ENCODE measurements at places on chromosomes 4 and X.
A peak's percentile ranks its signal among the peaks of the same experiment; 100 is the strongest.

GRCh38 chrX:11944501-11944900 is 186.5 kb downstream of the MSL3 start:
- DNase-seq = no peak

GRCh38 chr4:106687026-106687425 is 318.4 kb upstream of the GIMD1 start:
- no peak for DNase-seq

- DNase-seq = no peak
These were observed 166.6 kb downstream of the DKK2 start for GRCh38 chr4:106869551-106869950.

- peak; percentile 36 for DNase-seq
These were observed 3.1 kb upstream of the P2RY4 start for GRCh38 chrX:70262952-70263567.

DNA sequence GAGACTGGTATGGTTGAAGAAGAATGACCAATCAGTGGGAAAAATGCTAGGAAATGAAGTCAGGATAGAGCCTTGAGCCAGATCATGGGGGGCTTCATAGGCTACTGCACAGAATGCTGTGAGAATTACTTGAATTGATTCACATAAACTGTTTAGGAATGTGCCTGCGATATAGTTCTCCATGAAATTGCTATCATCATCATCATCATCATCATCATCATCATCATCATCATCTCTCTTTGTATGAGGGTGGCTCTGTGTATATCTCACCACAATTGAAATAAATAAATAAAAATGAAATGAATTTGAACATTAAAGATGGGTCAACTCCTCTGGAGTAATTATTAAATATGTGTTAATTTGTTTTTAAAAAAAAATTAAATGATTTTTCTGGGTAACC is 148.6 kb upstream of the LEF1 start:
- no peak for DNase-seq

DNA sequence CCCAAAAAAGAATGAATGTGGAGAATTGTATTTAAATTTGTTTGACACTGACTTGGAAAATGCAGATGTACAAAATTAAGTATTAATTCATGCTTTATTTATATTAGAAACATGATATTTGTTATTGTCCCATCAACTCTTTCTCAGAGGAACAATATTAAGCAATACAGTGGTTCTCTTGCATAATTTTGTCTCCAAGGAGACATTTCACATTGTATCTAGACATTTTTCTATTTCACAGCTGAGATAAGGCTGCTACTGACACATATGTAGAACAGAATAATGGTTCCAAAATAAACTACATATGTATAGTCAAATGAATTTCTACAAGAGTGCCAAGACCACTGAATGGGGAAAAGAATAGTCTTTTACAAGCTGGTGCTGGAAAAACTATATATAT is 427.9 kb upstream of the SPANXN1 start:
- no peak for DNase-seq

- DNase-seq = no peak
These were observed 112.6 kb upstream of the FAM9A start for GRCh38 chrX:8913655-8914409.

- DNase-seq = no peak
These were observed 500.3 kb downstream of the TRIML1 start for GRCh38 chr4:188639479-188640100.
